ENCODE measurements at places on chromosomes 12 and 14. TPM values are rescaled to one million over a fixed set of nuclear protein-coding genes. Genes with fewer than 3 reads are reported as not detected.
A peak's percentile ranks its signal among the peaks of the same experiment; 100 is the strongest.

The ANO2 gene
- total RNA-seq = not detected

The KRT71 gene
- total RNA-seq = not detected

The PLEKHG7 gene
- not detected for total RNA-seq

The SERPINA9 gene
- not detected for total RNA-seq

The RNASE3 gene
- total RNA-seq = not detected

The CFAP54 gene
- 0.33 TPM for total RNA-seq

The ERG28 gene
- 25.9 TPM for total RNA-seq

The SLC4A8 gene
- total RNA-seq = 1.8 TPM

The DNAH10 gene
- total RNA-seq = 0.10 TPM

The BRAP gene
- total RNA-seq = 18.0 TPM

The RHOJ gene
- total RNA-seq = not detected

DNA sequence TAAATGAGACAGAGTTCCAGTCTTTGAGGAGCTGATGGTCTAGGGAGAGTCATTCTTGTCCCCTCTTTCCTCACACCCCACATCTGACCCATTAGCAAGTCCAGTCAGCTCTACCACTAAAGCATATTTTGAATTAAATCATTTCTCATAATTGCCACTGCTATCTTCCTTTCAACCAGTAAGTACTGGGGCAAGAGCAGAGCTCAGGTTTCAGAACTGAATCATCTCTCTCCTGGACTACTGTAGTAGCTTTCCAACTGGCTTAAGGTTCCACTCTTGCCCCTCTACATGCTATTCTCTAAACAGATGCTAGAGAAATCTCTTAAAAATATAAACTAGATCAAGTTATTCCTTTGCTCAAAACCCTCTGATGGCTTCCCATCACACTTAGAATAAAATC is 218.3 kb downstream of the TTC6 start:
- H3K4me3 ChIP-seq = no peak overlapping the region
- H3K27ac ChIP-seq = no peak overlapping the region
- no peaks in the 10 kb centered on the region for H3K36me3 ChIP-seq
- DNase-seq = no peak
- no peaks in the 10 kb centered on the region for H3K4me1 ChIP-seq

DNA sequence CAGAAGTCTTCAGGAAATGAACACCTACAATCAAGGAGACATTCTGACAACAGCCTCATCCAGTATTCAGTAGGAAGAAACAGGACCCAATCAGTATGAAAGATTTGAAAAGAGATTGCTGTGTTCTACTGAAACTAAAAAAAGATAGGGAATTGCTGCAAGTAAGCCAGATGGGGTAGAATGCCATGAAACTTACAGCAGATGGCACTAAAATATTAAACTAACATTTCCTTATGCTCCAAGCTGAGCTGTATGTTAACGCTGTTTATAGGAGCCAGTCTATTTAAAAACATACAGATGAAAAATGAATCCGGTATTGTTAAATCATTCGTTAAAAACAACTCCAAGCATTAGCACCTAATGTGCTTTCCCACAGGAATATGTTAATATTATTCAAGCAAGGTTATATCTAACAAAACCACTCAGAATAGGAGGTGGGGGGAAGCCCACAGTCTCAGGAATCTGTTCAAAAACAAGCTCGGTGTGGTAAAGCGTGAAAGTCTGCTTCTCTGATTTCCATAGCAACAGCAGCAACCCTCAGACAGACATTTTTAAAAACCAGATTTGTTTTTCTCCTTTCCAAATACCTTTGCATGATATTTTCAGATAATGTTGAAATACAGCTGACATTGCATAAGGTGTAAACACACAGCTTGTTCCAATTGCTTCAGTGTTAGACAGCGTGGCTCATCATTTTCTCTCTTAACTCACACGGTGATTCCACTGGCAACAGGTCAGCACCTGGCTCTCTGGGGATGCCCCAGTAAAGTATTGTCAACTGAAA is 131.4 kb upstream of the CCDC175 start:
- peaks cover 1% of the 10 kb centered on the region for H3K27me3 ChIP-seq
- no peaks in the 10 kb centered on the region for H3K36me3 ChIP-seq
- DNase-seq = no peak
- no peak overlapping the region for H3K4me3 ChIP-seq

DNA sequence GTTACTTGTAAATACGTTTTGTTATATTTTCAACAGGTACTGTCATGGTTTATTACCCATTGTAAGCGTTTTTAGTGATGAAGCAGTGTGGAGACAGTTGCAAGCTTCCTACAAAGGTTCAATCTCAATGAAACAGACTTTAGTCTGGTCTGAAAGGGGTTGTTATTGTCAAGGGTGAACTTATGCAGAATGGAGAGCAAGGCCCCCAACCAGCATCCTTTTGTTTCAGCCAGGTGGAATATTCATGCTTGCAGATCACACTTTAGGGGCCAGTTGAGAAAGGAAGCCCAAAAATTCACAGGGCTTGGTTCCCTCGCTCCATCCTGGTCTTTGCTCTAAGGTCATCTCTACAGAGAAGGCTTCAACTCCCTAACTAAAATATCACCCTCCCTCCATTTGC is 103.7 kb downstream of the PRICKLE1 start:
- H3K4me1 ChIP-seq = peaks cover 14% of the 10 kb centered on the region
- H3K27ac ChIP-seq = no peak overlapping the region
- H3K36me3 ChIP-seq = peaks cover 2% of the 10 kb centered on the region

- no peaks in the 10 kb centered on the region for H3K4me1 ChIP-seq
- no peaks in the 10 kb centered on the region for H3K27me3 ChIP-seq
- H3K36me3 ChIP-seq = no peaks in the 10 kb centered on the region
- no peak for DNase-seq
- H3K27ac ChIP-seq = no peak overlapping the region
- H3K4me3 ChIP-seq = no peak overlapping the region
Measured at GRCh38 chr14:27739657-27740156, 1026.9 kb upstream of the FOXG1 start.

DNA sequence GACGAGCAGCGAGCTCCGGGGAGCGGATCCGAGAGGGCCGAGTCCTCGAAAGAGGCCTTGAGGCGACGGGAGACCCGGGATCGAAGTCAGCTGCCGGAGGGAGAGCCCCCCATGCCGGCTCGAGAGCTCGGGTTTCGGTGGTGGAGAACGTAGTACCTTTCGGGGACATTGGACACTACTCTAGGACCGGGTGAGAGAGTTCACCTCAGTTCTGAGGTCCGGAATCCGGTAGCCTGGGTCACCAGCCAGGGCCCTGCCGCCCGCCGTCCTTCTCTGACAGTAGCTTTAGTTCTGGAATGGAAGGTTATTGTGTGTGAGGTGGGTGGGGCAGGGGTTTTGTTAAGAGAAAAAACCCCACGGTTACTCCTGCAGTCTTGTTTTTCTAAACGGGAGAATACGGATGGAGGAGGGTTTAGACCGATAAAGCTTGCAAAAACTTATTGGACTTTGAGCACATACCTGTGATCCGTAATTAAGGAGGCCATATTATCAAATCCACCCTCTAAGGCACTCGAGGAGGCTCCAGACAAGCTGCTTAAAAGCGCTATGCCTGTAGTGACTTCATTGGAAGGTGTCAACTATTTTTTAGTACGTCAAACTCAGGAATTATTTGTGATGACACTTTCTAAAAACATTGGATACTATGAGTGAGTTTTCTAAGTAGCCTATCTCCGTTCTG is 765 bp downstream of the SCYL2 start:
- no peaks in the 10 kb centered on the region for H3K27me3 ChIP-seq
- H3K27ac ChIP-seq = peak overlapping the region; percentile 71
- no peak for DNase-seq
- H3K4me3 ChIP-seq = peak overlapping the region; percentile 94
- no peaks in the 10 kb centered on the region for H3K36me3 ChIP-seq

GRCh38 chr12:13238204-13238603 is 41.7 kb downstream of the EMP1 start:
- peaks cover 6% of the 10 kb centered on the region for H3K27me3 ChIP-seq
- no peaks in the 10 kb centered on the region for H3K36me3 ChIP-seq
- no peak for DNase-seq
- H3K27ac ChIP-seq = no peak overlapping the region

DNA sequence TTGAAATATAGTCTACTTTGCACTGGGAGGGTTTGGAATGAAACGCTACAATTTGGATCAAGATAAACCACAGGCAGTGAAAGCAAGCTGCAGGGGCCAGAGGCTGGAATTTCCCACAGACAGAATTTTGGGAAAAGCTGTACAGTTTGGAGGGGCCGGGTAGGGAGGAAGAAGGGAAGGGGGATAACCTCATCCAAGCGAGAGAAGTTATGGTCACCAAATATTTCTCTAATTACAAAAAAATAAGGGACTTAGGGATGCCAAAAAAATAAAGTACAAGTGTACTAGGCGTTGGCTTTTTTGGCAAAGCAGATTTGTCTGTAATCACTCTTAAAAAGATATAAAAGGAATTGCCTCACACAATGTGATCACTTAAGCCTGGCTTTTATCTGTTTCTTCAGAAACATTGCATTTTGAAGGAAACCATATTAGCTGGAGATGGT is 31.2 kb upstream of the ADGRD1 start:
- no peak overlapping the region for H3K27ac ChIP-seq
- H3K4me3 ChIP-seq = no peak overlapping the region
- H3K27me3 ChIP-seq = peaks cover 27% of the 10 kb centered on the region
- H3K36me3 ChIP-seq = no peaks in the 10 kb centered on the region

DNA sequence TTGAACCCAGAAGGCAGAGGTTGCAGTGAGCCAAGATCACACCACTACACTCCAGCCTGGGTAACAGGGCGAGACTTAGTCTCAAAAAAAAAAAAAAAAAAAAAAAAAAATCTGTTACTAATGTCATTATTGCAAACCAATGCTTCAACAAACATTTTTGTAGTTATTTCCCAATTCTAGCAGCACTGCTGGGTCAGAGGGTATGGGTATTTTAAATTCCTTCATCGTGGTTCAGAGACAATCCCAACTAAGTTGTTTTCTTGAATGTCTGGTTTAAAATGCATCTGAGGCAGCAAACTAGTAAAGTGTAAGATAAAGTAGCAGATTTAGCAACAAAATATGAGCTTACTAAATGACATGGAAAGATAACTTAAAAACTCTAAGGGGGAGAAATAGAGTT is 65.6 kb downstream of the FERMT2 start:
- H3K27ac ChIP-seq = no peak overlapping the region
- no peaks in the 10 kb centered on the region for H3K4me1 ChIP-seq
- H3K36me3 ChIP-seq = no peaks in the 10 kb centered on the region
- no peak overlapping the region for H3K4me3 ChIP-seq
- H3K27me3 ChIP-seq = no peaks in the 10 kb centered on the region

GRCh38 chr14:90742729-90743128 is 73.5 kb downstream of the TTC7B start:
- H3K4me1 ChIP-seq = no peaks in the 10 kb centered on the region
- no peak for DNase-seq

- no peaks in the 10 kb centered on the region for H3K36me3 ChIP-seq
- no peak overlapping the region for H3K4me3 ChIP-seq
- H3K4me1 ChIP-seq = no peaks in the 10 kb centered on the region
- H3K27ac ChIP-seq = no peak overlapping the region
Measured at GRCh38 chr12:59142183-59142790, 222.0 kb upstream of the LRIG3 start.

DNA sequence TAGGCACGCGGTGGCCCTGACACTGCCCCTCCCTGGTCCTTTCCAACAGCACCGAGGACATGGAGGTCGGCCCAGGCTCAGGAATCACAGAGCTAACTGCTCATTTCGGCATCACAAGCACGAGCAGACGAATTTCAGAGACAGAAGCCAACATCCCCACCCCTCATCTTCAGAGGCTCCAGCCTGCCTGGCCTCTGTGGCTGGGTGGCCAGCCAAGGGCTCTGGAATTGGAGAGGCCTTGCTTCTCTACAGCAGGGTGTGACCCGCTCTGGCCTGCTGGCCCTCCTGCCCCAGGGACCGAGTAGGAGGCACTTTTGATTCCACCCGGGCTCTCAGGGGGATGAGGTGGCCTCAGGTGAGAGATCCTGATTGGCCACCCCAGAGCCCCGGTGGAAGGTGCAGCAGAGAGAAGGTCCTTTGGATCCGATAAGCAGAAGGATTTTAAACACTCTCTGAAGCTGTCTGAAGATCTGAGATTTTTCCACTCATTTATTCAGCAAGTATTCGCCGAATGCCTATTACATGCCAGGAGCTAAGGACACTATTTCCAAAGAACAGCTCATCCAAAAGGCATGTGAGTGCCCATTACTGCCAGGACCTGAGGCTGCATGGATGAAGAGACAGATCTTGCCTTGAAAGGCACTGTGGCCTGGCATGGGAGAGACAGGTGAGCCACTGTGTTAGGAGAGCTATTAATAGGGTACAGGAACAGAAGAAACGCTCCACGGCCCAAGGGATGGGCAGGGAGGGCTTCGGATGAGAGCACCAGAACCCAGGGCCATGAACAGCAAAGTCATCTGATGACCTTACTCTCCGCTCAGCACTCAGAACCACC is 10.2 kb downstream of the BAG5 start:
- H3K27me3 ChIP-seq = no peaks in the 10 kb centered on the region
- H3K36me3 ChIP-seq = no peaks in the 10 kb centered on the region
- H3K4me1 ChIP-seq = peaks cover 3% of the 10 kb centered on the region
- DNase-seq = no peak
- H3K27ac ChIP-seq = no peak overlapping the region

- no peak overlapping the region for H3K4me3 ChIP-seq
- H3K27ac ChIP-seq = no peak overlapping the region
- H3K27me3 ChIP-seq = peaks cover 1% of the 10 kb centered on the region
- DNase-seq = no peak
- H3K4me1 ChIP-seq = no peaks in the 10 kb centered on the region
- H3K36me3 ChIP-seq = no peaks in the 10 kb centered on the region
Measured at GRCh38 chr14:87630846-87631245, 362.1 kb downstream of the GALC start.

GRCh38 chr12:49283541-49284429 is 11.2 kb upstream of the PRPH start:
- H3K4me1 ChIP-seq = no peaks in the 10 kb centered on the region
- H3K4me3 ChIP-seq = no peak overlapping the region

GRCh38 chr12:10721651-10722501 is 1.2 kb downstream of the YBX3 start:
- peaks cover 20% of the 10 kb centered on the region for H3K4me1 ChIP-seq
- H3K36me3 ChIP-seq = peaks cover 8% of the 10 kb centered on the region
- peak overlapping the region; percentile 93 for H3K4me3 ChIP-seq
- H3K27me3 ChIP-seq = peaks cover 53% of the 10 kb centered on the region
- peak; percentile 69 for DNase-seq

DNA sequence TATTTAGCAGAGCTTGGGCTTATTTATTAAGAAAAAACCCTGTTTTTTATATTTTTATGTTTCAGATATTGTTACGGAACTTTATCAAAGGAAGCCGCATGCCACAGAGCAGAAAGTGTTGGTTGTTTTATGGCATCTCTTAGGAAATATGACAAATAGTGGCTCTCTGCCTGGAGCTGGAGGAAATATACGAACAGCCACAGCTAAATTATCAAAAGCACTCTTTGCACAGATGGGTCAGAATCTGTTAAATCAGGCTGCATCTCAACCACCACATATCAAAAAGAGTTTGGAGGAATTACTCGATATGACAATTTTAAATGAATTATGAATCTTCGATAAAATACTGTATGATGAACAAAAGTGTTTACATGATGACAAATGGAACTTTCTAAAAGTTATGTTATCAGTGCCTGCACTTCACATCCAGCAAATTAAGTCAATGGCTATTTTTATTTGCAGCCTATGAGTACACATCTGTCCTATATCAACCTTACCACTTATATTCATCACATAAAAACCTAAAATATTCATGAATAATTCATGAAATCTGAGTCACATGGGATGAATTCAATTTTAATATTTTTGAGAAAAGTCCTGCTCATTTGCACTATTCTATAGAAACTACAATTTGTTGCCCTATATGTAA is 10.6 kb upstream of the PRPF39 start:
- no peaks in the 10 kb centered on the region for H3K27me3 ChIP-seq
- H3K4me1 ChIP-seq = no peaks in the 10 kb centered on the region
- H3K27ac ChIP-seq = no peak overlapping the region
- H3K36me3 ChIP-seq = peaks cover 1% of the 10 kb centered on the region
- no peak for DNase-seq
